GM03348 (cell line): ENCODE measurements at places on chromosomes 5 and 9.

DNA sequence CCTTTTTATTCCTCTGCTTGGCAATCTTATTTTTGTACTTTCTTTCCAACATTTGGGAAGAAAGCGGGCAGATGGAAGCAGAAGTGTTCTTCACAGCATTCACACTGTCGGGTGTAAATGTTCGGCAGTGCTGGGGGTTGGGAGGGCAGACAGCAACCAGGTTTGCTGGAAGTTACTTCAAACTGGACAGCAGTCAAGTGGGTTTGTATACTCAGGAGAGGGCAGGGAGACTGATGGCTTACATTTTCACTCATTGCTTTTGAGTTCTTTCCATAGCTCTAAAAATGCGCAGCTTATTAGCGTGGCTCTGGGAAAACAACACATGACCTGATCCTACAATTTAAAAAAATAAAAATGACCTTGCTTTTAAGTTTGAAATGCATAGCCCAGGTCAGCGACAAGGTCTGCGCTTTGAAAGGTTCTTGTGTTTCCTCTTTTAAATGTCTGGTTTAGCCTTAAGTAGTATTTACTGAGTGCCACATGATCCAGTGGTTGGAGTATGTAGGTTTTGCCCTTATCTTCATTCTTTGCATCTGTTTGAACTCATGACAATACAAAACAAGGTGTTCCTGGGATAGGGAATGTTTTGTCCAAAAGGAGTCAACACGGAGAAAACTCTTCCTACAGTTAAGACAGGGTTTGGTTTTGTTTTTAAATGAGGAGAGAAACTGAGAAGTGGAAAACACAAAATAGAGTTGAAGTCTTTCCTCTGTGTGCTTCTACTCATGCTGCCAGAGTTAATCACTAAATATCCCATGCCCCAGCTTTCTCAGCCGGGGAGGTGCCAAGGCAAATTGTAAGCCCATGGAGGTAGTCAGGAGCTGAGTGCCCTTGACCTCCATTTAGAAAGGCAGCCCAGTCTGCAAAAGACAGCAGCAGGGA, 132.7 kb upstream of the DMRT1 start:
- DNase-seq = no peak

GRCh38 chr5:170109059-170110031, 3.6 kb downstream of the FOXI1 start:
- DNase-seq = no peak

DNA sequence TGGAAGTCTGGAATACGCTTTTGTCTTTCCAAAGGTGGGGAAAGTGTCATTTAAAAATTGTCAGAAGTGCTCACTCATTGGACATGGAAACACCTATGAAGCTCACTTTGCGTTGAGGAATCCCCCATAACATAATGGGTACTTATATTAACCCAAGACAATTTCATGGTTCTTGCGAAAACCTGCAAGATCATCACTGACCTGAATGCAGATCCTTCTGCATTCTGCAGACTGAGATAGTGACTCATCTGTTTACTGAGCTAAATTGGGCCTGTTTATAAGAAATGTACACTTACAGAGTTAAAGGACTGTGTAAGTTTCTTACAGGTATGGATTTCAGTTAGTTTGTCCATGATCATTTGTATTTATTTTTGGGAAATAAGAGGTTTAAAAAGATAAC, 153.0 kb downstream of the HMHB1 start:
- no peak for DNase-seq

DNA sequence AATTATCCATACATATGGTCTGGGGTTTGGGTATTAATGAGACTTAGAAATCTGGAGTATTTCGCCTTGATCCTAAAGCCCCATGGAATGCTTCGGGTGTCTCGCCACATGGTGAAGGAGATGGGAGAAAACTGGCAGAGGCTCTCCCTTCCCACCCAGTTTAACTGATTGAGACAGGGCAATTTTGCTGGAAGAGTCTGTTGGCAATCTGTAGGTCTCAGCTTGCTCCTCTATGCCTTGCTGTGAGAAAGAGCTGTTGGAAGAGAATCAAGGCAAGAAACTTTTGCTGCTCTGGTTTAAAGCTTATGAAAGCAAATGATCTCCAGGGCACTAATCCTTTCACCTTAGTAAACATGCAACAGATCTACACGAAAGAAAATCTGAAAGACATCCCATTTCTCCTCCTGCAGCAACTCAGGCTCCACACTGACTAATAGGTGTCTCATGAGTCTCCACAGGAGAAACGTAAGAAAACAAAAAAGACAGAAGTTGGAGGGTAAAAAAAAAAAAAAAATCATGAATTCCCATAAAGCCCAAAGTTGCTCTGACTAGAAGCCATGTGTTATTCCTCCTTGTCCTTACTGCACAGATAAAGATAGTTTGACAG, 369.9 kb downstream of the EFNA5 start:
- no peak for DNase-seq

DNA sequence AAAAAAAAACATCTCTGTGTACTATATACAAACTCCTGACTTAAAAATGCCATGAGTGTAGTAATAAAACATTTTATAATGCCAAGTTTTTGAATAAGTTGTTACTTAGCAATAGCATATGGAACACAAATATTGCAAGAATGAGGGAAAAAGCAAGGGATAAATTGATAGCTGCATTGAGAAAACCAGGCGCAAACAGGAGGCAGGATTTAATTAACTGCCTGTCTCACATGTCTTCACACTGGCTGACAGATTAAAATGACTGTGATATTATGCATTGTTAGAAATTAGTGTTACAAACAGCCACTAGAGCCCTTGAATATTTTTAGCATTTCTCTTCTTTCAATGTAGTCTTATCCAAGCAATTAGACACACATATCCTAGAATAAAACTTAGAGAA, 1817.5 kb upstream of the NUDT12 start:
- DNase-seq = no peak

GRCh38 chr9:22111954-22112247, 102.8 kb upstream of the CDKN2B start:
- DNase-seq = peak; percentile 46

- peak; percentile 41 for DNase-seq
Observed at GRCh38 chr5:143376911-143377813, 26.3 kb downstream of the NR3C1 start.

DNA sequence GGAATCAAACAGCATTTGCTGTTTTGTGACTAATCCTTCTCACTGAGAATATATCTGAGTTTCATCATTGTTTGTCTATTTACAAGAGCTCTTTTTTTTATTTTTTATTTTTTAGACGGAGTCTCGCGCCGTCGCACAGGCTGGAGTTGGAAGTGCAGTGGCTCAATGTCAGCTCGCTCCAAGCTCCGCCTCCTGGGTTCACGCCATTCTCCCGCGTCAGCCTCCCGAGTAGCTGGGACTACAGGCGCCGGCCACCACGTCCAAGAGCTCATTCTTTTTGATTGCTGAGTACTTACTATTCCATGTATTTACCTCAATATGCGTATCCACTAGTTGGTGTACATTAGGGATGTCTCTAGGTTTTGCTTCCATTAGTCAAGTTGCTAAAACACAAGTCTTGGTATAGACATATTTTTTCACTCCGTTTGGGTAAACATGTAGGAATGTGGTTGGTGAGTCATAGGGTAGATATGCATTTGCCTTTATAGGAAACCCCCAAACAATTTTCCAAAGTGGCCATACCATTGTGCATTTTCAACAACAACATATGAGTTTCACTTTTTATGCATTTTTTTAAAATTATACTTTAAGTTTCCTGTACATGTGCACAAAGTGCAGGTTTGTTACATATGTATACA, 1005.0 kb upstream of the CDH10 start:
- no peak for DNase-seq

DNA sequence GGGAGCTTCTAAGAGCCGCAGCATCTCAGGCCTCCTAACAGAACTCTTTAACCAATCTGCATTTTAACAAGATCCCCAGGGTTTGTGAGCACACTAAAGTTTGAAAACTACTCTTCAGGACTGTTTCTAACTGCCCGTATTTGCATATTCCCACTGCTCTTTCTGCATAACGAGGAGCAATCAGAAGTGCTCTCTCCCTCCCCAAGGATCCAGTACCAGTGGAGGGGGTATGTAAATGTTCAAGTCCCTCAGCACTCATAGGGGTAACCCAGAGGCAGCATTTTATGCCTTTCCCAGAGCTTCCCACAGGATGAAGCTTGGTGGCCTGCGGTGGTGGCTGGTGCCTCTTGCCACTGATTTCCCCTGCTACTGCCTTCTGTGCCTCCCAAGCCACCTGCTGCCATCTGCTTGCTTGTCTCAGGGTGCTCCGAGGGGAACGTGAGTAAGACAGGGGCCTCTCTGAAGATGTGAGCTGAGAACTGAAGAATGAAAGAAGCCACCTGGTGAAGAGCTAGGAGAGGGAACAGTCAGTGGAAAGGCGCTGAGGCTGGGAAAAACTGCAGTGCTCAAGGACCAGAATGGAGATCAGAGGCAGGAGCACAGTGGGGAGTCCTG, 30.0 kb upstream of the PPP1R2B start:
- DNase-seq = no peak

DNA sequence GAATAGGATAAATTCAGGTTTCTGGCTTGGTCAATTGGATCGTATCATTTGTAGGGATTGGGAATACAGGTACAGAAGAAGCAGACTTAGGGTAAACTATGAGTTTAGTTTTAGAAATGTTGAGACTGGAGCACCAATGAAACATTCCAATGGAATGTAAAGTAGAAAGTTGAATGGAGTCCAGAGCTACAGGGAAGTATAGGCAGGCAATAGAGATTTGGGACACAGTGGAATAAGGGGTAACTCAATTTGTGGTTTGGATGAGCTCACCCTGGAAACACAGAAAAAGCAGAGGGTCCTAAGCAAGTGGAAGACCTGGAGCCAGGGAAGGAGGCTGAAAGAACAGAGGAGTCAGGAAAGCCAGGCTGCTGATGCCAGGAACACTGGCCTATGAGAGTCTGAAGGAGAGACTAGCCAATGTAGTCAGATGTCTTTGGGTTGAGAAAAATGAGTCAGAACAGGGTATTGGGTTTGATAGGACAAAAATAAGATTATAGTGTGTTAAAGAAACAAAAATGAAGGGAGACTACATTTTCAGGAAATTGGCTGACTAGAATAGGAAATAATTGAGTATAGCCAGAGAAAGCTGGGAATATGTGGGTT, 72.8 kb downstream of the STARD4 start:
- DNase-seq = peak; percentile 32

DNA sequence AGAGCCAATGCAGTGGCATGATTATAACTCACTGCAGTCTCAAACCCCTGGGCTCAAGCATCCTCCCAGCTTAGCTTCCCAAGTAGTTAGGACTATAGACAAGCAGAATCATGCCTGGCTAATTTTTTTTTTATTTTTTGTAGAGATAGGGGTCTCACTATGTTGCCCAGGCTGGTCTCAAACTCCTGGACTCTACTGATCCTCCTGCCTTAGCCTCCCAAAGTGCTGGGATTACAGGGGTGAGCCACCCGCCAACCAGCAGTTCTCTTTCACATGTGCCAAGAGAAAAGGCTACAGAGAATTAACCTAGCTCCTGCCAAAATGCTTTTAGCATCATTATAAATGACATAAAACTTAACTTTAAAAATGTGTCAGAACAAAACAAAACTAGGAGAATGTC, 8.1 kb downstream of the AK3 start:
- DNase-seq = no peak

DNA sequence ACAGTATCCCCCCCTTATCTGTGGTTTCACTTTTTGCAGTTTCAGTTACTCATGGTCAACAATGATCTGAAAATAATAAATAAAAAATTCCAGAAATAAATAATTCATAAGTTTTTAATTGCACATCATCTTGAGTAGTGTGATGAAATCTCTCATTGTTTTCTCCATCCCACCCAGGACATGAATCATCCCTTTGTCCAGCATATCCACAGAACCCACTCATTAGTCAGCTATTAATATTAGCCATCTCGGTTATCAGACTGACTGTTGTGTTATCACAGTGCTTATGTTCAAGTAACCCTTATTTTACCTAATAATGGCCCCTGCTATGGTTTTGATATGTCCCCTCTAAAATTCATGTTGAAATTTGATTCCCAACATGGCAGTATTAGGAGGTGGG, 40.7 kb downstream of the FAM114A2 start:
- no peak for DNase-seq

GRCh38 chr5:74649421-74649973, 9.0 kb upstream of the ENC1 start:
- DNase-seq = no peak

DNA sequence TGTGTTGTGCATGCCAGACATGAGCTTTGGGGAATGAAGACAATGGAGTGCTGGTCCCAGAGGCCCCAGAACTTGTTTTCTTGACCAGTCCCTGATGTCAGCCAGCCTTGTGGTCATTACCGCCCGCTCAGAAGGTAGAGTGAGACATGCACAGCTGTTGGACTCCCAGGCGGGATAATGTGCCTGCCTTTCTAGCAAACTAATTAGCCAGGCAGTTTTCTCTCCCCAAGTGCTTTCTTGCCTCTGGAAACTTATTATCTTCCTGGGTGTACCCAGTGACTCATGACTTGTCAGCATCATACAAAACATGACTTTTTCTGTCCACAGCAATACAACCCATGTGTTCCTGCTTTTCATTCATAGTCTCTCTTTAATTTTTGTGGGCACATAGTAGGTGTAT, 131.1 kb downstream of the RMI1 start:
- peak; percentile 16 for DNase-seq

DNA sequence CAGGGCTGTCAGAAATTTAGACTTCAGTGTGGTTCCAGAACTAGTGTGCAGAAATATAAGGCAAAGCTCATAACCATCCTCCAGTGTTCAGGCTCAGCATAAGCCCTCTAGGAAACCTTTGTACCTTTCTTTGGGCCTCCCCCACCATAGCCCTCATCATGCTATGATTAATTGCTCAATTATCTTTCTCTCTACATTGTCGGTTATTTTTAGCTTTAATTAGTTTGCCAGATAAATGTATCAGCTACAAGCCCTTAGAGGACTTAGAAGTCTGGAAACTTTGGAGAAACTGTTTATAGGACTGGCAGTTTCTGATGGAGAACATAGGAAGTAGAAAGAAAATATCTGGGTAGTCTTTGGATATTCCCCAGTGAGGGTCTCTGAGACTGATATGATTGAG, 43.5 kb upstream of the TNC start:
- no peak for DNase-seq

DNA sequence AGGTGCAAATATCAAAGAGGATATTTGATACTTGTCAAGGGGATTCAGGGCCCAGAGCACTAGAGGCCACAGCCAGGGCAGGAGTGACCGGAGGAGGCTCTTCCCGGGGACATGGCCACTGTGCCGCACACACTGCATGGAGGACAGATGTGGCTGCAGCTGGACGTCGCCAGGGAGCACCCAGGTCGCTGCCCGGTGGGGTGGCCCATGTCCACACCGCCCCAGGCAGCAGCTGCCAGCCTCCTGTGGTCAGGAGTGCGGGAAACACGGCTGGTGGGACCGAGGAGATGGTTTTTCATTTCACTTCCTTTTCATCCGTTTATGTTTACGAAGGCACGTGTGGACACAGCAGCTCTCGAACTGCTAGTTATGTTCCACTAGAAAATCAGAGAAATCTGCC, 15.1 kb downstream of the SEC16A start:
- no peak for DNase-seq
